ENCODE measurements at places on chromosomes 5 and 9.
A peak's percentile ranks its signal among the peaks of the same experiment; 100 is the strongest.

DNA sequence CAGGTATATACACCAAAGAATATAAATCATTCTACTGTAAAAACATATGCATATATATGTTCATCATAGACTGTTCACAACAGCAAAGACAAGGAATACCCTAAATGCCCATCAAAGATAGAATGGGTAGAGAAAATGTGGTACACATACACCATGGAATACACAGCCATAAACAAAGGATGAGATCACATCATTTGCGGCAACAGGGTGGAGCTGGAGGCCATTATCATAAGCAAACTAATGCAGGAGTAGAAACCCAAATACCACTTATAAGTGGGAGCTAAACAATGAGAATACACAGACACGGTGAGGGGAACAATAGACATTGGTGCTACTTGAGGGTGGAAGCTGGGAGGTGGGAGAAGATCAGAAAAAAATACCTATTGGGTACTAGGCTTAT, 117.6 kb downstream of the COX7C start:
- DNase-seq: no peak

DNA sequence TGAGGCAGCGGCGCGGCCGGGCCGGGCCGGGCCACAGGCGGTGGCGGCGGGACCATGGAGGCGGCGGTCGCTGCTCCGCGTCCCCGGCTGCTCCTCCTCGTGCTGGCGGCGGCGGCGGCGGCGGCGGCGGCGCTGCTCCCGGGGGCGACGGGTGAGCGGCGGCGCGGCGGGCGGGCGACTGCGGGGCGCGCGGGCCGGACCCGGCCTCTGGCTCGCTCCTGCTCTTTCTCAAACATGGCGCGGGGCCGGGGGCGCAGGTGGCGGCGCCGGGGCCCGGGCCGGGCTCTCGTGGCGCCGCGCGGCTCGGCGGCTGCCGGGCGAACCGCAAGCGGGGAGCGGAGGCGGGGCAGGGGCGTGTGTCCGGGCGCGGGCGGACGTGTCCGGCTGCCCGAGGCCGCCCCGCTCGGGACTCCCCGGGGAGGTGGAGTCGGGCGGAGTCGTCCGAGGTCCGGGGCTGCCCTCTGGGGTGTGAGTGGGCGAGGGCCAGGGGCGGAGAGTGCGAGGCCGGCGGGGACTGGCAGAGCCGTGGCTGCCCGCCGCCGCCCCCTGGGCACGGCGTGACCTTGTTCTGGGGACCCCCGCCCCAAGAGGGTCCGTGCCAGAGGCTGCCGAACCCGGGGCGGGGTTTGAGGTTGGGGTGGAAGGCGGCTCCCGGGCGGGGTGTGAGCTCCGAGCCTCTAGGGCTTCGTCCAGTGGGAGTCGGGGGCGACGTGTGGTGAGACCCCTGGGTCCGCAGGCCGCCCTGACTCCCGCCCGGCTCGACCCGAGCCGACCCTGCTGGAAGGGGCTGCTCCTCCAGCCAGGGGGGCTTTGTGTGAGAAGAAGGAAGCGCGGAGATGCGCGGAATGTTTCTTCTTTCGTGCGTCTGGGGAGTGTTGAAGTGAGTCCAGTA, 485 bp downstream of the TGFBR1 start:
- peak; percentile 15 for DNase-seq

DNA sequence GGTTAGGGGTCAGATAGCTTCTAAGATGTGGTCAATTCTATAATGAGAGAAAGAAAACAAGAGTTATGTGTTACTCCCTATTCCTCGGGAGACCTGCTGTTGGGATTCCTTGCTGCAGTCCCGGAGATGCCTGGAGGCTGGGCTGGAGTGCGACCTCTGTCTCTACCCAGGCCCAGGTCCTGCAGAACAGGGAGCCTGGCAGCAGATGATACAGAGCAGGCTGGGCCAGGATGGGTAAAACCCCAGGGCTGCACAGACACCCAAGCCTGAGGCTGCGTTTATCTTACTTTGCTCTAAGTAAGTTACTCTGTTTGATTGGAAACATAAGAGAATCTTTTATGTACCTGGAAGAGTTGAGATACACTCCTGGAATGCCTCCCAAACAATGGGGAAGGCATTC, 26.9 kb upstream of the FAM120AOS start:
- DNase-seq: no peak

- DNase-seq: no peak
Measured at GRCh38 chr5:133344266-133344665, 268.1 kb downstream of the FSTL4 start.

GRCh38 chr9:79924836-79925235, 353.1 kb downstream of the TLE4 start:
- DNase-seq: no peak

DNA sequence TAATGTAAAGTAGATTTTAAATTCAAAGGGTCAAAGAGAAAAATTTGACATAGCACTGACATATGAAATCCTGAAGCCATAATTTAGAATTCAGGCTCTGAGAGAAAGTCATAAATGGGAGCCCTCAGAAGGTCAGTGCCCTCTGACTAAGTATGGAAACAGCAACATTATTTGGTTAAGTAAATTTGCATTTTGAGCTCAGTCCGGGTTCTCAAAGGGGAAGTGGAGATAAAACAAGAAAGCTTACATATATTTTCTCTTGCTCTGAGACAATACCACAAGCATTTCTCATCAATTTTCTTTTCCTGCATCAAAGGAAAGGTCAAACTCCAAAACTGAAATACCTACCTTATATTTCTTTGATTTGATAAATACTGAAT, 348.0 kb downstream of the SEMA5A start:
- no peak for DNase-seq

DNA sequence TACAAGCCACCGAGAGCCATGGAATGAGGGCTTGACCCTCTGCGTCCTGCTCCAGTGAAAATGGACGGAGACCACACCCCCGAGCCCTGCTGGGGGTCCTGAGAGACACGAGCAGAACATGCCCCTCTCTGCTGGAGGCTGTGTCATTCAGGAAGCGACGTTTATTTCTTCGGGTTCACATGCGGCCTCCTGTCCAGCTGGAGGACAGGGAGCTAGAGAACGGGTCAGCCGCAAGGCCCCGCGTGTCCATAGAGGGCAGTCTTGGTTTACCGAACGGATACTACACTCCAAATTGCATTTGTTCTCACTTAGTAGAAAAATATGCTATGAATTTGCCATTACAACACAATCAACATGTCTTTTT, 36.1 kb downstream of the MRPL36 start:
- DNase-seq: peak; percentile 30

- no peak for DNase-seq
Measured at GRCh38 chr9:95459851-95460517, 56.8 kb downstream of the PTCH1 start.

DNA sequence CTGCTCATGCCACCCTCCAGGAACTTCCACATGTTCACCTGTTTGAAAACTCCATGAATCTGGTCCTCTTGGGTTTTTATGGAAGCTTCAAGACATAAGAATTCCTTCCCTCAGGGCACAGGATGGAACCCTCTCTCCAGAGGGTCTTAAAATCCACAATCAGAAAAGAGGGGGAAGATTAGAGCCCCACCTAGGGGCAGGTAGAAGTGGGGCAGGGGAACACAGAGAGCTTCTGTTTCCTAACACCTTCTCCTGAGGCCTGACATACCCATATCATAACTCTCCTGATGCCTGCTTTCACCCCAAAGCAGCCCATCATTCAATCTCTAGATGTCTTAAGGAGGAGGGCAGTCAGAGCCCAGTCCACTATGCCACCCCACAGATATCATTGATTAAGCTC, 1087.7 kb upstream of the ARRDC3 start:
- no peak for DNase-seq

DNA sequence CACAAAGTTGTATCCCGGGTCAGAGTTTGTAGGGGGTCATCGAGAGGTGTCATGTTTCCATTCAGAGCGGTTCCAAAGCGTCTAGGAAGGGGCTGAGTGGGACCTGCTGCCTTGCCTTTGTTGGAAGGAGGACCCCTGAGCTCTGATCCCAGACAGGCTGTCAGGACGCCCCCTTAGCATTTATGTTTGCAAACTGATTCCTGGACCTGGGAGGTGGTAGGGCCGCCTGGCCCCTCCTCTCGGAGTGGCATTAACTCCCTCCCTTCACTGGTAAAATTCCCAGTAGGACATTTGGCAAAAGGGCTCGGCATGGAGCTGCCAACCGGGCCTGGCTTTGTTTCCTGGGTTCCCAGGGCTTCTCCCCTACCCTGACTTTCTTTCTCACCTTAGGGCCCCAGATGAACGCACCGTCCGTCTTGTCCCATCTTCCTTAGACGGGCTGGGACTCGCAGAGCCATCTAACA, 2.5 kb downstream of the JADE2 start:
- DNase-seq: no peak

GRCh38 chr5:33737697-33738096, 154.1 kb downstream of the ADAMTS12 start:
- DNase-seq: no peak

- DNase-seq: no peak
Measured at GRCh38 chr9:133597316-133597957, 11.8 kb downstream of the FAM163B start.

- DNase-seq: peak; percentile 4
Measured at GRCh38 chr5:74639807-74640449, 600 bp downstream of the ENC1 start.

- DNase-seq: no peak
Measured at GRCh38 chr5:180396926-180397325, 43.8 kb upstream of the GFPT2 start.

DNA sequence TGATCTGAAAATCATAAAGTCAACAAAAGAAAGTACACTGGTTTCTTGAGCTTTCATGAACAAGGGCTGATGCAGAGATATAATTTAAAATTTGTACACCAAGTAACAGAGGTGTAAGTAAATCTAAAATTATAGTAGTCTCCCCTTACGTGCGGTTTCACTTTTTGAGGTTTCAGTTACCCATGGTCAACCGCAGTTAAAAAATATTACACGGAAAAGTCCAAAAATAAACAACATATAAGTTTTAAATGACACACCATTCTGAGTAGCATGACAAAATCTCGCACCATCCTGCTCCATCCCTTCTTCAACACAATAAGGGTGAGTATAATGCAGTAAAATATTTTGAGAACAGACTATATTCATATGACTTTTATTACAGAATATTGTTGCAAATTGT, 54.4 kb downstream of the AUH start:
- DNase-seq: no peak

DNA sequence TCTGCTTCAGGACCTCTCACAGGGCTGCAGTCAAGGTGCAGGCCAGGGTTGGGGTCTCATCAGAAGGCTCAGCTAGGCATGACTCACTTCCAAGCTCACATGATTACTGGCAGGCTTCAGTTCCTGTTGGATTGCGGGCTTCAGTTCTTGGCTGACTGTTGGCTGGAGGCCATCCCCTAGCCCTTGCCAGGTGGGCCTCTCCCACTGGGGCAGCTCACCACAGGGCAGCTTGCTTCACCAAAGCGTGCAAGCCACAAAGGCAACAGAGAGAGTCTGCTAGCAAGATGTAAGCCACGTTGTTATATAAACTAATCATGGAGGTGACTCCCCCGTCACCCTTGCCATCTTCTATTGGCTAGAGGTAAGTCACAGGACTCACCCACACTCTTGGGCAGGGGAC, 14.4 kb downstream of the CPLX2 start:
- DNase-seq: no peak

DNA sequence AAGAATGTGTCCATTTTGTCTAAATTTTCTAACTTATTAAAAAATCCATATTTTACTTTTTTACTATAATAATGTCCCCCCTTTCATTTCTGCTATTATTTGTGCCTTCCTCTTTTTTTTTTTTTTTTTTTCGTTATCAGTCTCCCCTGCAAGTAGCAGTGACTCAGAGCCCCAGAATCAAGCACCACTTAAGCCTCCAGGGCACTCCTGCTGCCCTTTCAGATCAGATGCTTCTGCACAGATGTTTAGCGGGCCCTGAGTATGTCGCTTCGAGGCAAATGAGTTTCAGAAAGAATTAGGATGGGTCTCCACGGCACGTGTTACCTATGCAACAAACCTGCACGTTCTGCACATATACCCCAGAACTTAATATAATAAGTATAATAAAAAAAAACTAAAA, 11.7 kb downstream of the MED7 start:
- no peak for DNase-seq

DNA sequence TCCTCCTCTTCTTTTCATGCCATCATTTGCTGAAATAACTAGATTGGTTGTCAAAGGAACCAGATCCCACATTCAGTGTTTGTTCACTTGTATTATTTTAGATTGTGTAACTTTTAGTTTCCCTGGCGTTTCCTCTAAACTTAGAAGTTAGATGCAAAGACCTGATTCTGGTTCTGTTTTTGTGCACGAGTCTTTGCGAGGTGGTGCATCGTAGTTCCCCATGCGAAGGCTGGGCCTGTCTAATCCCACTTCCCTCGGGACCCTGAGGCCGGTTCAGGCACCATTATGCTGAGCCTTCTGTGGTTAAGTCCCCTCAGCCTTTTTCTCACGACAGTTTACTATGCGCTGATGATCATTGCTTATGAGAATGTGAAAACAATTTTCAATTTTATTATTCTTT, 219.1 kb upstream of the OTULINL start:
- no peak for DNase-seq

DNA sequence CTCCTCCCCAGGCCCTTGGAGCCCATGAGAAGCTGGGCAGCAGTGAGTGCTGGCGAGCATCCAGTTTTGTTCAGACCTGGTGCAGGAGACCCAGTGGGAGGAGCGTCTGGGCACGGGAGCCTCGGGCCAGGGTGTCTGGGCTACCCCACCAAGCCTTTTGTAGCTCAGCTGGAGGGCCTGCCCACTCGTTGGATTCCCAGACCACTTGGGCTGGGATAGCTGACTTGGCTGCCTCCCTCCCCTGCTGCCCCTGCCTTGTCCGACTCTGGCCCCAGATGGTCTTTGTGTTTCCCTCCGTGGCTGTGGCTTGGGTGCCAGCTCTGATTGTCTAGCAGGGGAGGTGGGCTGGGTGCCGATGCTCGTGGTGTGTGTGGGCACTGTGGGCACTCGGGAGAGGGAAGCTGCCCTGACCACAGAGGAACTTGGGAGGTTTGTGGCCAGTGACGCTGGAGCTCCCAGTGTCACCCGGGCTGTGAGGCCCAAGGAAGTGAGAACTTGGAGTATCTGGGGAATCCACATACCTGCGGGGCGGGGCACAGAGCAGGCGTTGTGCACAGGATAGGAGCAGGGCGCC, 47.3 kb downstream of the WNK2 start:
- no peak for DNase-seq

GRCh38 chr9:108163321-108164005, 673.9 kb upstream of the KLF4 start:
- no peak for DNase-seq

DNA sequence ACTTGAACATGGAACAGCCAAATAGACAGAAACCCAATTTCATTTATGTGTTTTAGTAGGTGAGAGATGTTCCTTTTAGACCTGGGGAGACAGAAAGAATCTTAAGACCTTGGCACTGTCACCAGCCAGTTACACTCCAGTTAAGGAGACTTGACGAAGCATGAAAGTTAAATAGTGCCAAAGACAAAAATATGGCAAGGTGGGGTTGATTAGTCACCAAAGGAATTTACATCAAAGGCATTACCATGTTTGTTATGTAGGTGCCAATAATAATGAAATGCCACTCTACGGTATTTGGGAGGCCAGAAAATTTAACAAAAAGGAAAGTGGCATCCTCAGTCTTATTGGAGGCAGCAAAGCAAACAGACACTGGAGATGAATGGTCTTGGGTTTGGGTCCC, 9.2 kb upstream of the IL12B start:
- DNase-seq: no peak

- DNase-seq: no peak
Measured at GRCh38 chr9:23677446-23677845, 148.6 kb downstream of the ELAVL2 start.

Measured in CD4-positive, alpha-beta T cell treated with Interleukin-15 for 4 hours (primary cell).